ENCODE measurements at places on chromosomes 2 and 18.

GRCh38 chr2:180690611-180691010, 289.8 kb upstream of the UBE2E3 start:
- no peak for DNase-seq

DNA sequence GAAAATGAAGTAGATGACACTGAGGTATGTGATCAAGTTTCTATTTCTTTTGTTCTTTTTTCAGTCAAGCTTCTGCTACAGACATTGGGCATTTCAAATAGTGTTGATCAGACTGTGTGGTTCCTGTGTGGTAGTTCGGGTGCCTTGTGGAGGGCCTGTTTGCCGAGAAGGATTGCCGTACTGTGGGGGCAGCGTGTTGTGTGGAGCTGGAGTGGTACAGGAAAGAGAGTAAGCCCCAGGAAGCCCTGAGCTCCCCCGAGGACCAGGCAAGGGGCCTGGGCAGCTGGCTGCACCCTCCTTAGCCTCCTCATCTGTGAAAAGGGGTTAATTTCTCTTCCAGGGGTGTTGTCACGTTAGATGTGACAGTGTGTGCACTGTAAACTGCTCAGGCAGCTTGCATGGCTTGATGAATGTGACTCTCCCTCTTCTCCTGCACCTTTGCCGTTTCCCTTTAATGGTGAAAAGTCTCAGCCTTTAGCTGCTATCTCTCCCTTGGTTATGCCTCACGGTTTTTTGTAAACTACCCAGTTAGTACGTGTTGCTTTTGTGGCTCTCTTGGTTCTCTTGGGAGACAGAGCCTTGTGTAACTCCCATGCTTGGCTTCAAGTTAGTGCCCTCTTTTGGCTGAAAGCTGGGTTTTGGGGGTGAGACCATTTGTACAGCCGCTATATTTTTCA, 19.5 kb downstream of the C2orf74 start:
- DNase-seq, result no peak

DNA sequence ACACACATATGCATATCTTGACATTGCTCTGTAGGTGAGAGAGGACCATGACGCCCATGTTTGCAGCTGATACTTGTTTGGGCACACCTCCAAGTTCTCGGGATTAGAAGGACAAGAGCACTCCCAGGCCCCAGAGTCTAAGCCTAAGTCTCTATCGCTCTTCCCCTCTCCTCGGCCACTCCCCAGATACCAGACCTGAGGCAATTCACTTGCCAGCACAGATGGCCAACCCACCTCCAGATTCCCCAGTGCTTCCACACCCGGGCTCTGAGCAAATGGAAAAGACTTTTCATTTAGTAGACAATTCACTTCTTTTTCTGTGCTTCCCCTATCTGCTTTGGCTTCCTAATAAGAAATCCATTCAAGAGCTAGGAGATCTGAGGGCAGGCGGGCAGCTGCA, 32.9 kb downstream of the EHD3 start:
- DNase-seq, result no peak

- no peak for DNase-seq
These were observed 249.0 kb downstream of the ZEB2 start for GRCh38 chr2:144270951-144271350.

DNA sequence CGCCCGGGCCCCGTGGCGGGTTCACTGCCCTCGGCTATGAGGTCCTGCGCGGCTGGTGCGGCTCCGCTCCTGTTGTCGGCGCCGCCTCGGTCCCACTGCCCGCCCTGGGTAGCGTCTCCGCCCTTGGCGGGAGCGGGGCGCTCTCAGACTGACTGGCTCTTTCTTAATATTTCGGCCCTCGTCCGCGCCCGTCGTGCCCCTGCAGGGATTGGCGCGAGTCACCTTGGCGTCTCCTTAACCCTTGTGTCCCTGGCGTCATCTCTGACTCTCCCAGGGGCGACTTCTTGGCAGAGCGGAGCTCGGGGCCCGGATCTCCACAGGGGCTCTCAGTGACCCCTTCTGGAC, 1.3 kb downstream of the PTMA start:
- DNase-seq, result no peak

- no peak for DNase-seq
These were observed 34.1 kb downstream of the ASAP2 start for GRCh38 chr2:9240745-9241144.

- DNase-seq, result no peak
These were observed 91.4 kb upstream of the BCL2L11 start for GRCh38 chr2:111029181-111029927.

- DNase-seq, result no peak
These were observed 794.5 kb downstream of the DSC3 start for GRCh38 chr18:30248056-30248455.

- no peak for DNase-seq
These were observed 40.7 kb downstream of the SLC66A2 start for GRCh38 chr18:79910563-79911343.

DNA sequence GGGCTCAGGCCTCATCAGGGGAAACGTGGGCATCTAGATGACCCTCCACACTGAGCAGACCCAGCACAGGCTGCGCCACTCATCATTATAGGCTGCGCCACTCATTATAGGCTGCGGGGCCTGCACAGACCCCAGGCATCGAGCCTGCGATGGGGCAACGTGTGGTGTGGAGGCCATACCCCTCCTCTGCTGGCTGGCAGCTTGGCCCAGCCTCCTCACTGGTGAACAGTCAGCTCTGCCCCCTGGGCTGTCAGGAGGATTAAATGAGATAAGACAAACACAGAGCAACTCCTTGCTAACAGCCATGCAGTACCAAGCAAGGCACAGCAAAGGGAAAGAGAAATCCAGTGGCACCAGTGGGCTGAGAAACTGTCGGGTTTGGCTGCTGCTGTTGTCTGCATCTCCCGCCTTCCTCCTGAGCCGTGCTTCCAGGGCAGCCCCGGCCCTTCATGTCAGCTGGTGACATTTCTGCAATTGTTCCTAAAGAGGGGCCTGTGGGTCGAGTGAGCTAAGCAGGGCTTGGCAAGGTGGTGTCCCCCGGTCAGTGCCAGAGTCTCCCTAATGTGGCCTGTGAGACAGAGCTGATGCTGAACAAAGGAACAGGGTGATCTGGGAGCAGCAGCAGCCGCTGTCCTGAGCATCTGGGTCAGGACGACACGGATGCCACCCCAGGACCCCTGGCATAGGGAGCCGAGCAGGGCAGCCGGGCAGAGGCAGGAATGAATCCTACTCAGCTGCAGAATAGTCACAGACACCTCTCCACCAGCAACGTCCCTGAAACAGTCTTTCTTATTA, 48.7 kb downstream of the RRM2 start:
- DNase-seq, result no peak

GRCh38 chr2:64825831-64826491, 163.2 kb upstream of the SLC1A4 start:
- DNase-seq, result no peak

DNA sequence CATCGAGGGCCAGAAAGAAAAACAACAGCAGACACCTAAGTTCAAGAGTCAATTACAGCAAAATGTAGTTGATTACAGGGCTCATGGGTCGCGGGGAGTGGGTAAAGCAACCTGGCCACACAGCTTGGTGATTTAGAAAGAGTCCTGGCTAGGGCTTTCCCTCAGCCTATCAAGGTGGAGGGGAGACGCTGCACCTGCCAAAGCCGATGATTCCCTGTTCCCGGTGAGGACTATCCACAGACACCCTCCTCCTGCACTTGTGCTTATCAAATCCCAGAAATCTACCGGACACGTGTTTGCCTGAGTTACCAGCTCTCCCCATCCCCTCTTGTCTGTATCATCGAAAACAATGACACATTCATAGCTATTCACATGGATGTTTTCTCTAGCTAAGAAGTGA, 7.0 kb upstream of the SOX11 start:
- no peak for DNase-seq

DNA sequence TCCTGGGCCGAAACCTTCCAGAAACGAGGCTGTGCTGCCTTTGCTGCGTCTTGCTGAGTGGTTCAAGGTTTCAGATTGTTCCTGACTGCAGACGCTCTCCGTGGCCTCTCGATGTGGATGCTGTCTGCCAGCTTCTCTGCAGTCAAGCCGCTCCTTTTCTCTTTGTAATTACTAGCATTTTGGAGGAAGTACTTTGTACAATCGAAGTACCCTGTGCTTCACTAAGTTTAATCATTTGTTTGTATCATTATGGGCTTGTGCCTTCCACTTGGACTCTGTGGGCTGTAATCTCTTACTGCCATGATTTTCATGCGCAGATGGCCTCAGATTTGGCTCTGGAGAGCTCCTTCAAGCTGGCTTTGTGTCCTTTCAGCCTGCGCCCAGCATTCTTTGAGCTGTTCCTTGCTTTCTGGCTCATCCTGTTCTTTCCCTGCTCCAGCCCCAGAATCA, 49.3 kb downstream of the TRAF3IP1 start:
- DNase-seq, result no peak

GRCh38 chr2:135839713-135840112, 2.7 kb upstream of the LCT start:
- DNase-seq, result no peak

Measured in right cardiac atrium (tissue), 5 donors.